ENCODE measurements at places on chromosomes 4 and X.
A peak's percentile ranks its signal among the peaks of the same experiment; 100 is the strongest.

DNA sequence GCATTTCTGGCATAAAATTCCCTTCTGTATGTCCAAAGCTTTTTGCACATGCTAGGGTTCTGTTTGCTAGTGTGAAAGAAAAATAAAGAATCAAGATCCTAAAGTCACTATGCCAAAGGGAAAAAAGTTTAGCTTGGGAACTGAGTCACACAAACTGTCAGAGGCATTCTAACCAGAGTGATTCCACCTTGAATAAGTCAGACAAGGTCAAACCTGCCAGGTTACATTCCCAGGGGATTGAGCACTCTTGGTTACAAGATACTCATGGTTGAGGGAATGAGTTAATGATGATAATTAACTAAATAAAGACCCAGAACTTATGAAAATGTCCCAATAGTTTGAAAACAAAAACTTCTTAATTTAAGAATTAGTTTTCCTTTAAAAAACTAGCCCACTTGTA is 13.7 kb upstream of the UGT2B17 start:
- DNase-seq, result no peak

DNA sequence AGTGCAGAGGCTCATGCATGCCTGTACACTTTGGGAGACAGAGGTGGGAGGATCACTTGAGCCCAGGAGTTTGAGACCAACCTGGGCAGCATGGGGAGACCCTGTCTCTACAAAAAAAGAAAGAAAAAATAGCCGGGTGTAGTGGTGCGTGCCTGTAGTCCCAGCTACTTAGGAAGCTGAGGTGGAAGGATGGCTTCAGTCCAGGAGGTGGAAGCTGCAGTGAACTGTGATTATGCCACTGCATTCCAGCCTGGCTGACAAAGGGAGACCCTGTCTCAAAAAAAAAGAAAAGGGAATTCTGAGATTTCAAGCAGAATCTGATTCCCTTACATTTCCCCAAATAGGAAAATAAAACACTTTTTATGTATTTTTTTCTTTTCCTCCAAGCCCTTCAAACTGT is 83.5 kb downstream of the SYNPO2 start:
- DNase-seq, result no peak

GRCh38 chr4:7584606-7585159 is 150.0 kb upstream of the PSAPL1 start:
- no peak for DNase-seq

DNA sequence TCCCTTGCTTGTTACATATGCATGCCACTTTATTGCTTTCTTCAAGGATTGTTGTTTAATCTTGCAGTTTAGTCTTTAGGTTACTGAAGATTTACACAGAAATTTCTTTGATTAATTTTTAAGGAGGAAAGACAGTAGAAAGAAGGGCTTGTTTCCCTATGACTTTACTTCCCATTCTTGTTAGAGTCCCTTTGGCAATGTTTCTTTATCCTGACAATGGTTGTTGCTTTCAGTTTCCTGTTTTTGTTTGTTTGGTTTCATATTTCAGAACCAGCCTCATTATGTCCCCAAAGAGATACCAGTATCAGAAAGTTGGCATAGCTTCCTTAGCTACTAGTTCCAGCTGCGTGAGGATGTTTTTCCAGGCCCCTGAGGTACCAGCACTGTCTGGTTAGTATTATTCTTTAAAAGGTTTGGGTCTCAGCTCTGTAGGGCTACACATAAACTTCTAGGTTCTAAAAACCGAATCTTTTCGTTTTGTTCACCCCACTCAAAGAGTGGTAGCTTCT is 61.3 kb upstream of the UNC5C start:
- DNase-seq, result no peak

GRCh38 chr4:55123791-55124190 is 1.6 kb downstream of the KDR start:
- no peak for DNase-seq

GRCh38 chr4:118352843-118353533 is at the start of gene PRSS12:
Gene PRSS12 (minus strand): TSS chr4:118353003. CDS start chr4:118352720, 283 bp downstream.
- DNase-seq, result peak; percentile 12

DNA sequence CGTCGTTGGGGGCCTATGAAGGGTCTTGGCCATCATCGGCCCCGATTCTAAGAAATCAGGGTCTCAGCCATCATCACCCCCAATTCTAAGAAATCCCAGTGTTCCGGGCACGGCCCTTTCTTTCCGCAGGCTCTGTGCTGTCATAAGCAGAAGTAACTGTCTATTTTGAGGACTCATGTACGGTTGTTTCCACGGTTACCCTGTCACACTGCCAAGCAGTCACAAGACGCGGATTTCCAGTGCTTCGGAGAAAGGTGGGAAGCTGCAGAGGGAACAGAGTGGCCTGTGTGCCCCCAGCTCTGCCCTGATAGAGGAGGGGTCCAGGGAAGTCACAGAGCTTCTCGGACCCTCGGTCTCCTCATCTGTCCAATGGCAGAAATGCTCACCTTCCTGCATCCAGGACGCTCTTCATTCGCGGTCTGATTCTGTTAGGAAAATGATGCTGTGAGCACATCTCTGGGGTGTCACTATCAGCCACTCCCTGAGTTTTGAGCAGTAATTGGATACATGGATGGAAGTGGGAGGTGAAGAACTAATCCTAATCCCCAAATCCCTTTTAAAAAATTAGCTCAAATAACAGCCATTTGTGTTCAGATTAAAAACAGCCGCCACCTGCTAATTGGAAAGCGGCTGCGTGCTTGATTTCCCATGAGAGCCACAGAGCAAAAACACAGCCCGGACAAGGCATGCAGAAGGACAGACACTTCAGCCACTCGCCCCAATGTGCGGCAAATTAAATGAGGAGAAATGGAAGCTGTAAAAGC is 73.1 kb downstream of the WFS1 start:
- DNase-seq, result no peak

GRCh38 chrX:134855751-134856150 is 135.0 kb upstream of the SMIM10 start:
- no peak for DNase-seq

DNA sequence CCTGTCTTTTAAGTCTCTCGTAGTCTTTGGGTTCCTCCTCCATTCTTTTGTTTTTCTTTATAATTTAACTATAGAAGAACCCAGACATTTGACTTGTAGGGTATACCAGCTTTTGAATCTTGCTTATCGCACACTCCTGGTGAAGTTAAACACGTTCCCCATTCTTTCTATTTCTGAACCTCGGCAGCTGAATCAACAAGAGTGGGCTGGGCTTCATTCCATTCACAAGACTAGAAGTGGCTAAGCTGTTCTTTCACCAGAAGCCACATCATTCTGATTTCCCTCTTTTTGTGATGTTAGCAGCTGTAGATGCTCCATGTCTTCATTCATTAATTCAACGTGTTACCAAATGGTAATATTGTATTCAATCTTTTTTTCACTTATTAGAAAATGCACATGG is 167.9 kb downstream of the CORIN start:
- DNase-seq, result no peak

GRCh38 chr4:183478123-183478522 is 26.7 kb upstream of the ING2 start:
- DNase-seq, result no peak

DNA sequence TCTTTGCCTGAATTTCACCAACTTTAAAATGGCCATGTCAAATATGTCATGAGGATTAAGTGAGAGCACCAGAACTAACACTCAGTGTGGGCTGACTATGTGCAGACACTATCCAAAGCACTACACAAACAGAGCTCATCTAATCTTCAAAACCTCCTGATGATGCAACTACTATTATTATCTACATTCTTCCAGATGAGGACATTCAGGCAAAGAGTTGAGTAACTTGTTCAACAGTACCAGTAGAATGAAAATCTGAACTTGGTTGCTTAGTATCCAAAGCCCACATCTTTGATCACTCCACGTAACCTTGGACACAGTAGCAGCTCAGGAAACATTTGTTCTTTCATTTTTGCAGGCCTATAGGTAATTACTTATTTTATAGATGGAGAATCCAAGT is 90.1 kb downstream of the ATP8A1 start:
- DNase-seq, result no peak

GRCh38 chr4:121811122-121811521 is 10.0 kb downstream of the EXOSC9 start:
- DNase-seq, result no peak

GRCh38 chrX:106306391-106306947 is 138.4 kb downstream of the PWWP3B start:
- no peak for DNase-seq

All from effector CD4-positive, alpha-beta T cell (primary cell).